ENCODE measurements at places on chromosomes 7 and 10. TPM values are rescaled to one million over a fixed set of nuclear protein-coding genes. Genes with fewer than 3 reads are reported as not detected.

CTTNBP2 gene
- 3.9 TPM for total RNA-seq

KCNMA1 gene
- 40.1 TPM for total RNA-seq

ABCB4 gene
- not detected for total RNA-seq

PSTK gene
- total RNA-seq = 4.7 TPM

ZNF425 gene
- 4.3 TPM for total RNA-seq

GBX1 gene
- total RNA-seq = not detected

TUBB8 gene
- not detected for total RNA-seq

UPK3B gene
- total RNA-seq = 0.18 TPM

SAP25 gene
- not detected for total RNA-seq

PDE1C gene
- total RNA-seq = 187 TPM

ASB15 gene
- total RNA-seq = not detected

TAS2R4 gene
- 4.5 TPM for total RNA-seq

CTAGE8 gene
- total RNA-seq = not detected

FEZF1 gene
- not detected for total RNA-seq

OR2A12 gene
- not detected for total RNA-seq

PODXL gene
- 2.3 TPM for total RNA-seq

C10orf67 gene
- total RNA-seq = not detected

FAM24A gene
- not detected for total RNA-seq

CHST15 gene
- total RNA-seq = 5.6 TPM

GIMAP1 gene
- not detected for total RNA-seq

PRXL2A gene
- total RNA-seq = 0.90 TPM

INSYN2A gene
- 0.27 TPM for total RNA-seq

CREB5 gene
- total RNA-seq = 0.25 TPM

SFMBT2 gene
- 0.25 TPM for total RNA-seq

NSUN5 gene
- 20.2 TPM for total RNA-seq

OR13A1 gene
- not detected for total RNA-seq

GPR15LG gene
- total RNA-seq = not detected

LHFPL3 gene
- not detected for total RNA-seq

PTEN gene
- 316 TPM for total RNA-seq

HOXA5 gene
- total RNA-seq = 2.4 TPM

CFAP69 gene
- 6.4 TPM for total RNA-seq

TMEM184A gene
- not detected for total RNA-seq

HMX2 gene
- not detected for total RNA-seq

All from fibroblast of the aortic adventitia (primary cell).